ENCODE measurements at places on chromosomes 5 and 9. TPM values are rescaled to one million over a fixed set of nuclear protein-coding genes. Genes with fewer than 3 reads are reported as not detected.

PRR16 gene
- total RNA-seq: not detected

ORM2 gene
- not detected for total RNA-seq

DEPDC1B gene
- 34.5 TPM for total RNA-seq

LCN1 gene
- total RNA-seq: not detected

- no peak for DNase-seq
Measured at GRCh38 chr9:127562279-127562796, 49.7 kb upstream of the STXBP1 start.

- DNase-seq: peak; percentile 6
Measured at GRCh38 chr5:133611357-133612248, 738 bp downstream of the FSTL4 start.

DNA sequence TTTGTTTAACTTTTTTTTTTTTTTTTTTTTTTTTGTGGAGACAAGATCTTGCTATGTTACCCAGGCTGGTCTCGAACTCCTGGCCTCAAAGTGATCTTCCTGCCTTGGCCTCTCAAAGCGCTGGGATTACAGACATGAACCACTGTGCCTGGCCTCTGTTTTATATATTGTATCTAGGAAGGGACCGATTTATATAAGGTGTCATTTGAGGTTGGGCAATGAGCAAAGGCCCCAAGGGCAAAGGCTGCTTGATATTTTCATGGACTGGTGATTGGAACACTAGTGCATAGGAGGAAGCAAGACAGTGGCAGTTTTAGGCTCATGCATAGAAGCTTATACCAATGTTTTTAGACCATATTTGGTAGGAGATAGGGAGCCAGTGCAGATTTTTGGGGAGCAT lies 3.2 kb downstream of the SLC26A2 start:
- no peak for DNase-seq

GRCh38 chr9:121463026-121463807 lies 36.4 kb downstream of the GGTA1 start:
- DNase-seq: peak; percentile 50
